ENCODE measurements at places on chromosomes 4 and X. TPM values are rescaled to one million over a fixed set of nuclear protein-coding genes. Genes with fewer than 3 reads are reported as not detected.

- no peak for DNase-seq
These were observed 15.6 kb upstream of the IBSP start for GRCh38 chr4:87783781-87784180.

DNA sequence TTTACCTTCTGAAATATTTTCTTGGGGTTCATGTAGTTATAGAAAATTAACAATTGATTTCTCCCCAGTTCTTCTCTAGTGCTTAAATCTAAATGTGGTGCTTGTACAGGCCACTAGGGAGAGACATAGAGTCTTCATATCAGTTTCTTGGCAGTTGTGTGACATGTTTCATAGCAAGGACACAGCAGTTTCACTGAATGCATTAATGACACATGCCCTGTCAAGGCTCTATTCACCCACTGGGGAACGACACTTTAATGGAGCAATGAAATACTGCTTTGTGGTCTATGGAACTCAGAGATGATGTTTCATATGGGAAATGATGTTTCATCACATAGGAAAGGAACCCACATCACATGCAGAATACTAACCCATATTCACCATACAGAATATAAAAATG is 2.8 kb downstream of the VEGFC start:
- peak; percentile 12 for DNase-seq

Gene HSFX1
- total RNA-seq = 1.3 TPM

GRCh38 chrX:134369576-134369975 is 90.4 kb upstream of the HPRT1 start:
- no peak for DNase-seq

Gene IQCM
- total RNA-seq = 3.0 TPM

Gene MTMR8
- 16.2 TPM for total RNA-seq

DNA sequence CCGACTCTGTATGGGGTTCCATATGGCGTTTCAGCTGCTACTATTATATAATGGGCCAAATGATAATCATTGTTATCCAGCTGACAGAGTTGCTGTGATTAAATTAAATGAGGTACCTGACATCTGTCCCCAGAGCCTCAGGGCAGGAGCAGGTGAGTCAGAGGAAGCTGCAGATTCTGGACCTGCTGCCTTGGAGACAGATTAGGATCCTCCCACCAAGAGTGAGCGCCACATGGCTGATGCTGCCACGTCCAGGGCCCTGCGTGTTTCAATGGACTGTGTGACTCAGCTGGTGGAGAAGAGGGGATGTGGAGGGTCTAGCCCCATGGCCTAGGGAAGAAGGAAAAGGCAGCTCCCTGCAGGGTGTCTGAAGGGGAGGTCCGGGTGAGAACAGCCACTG is 28.3 kb upstream of the UXT start:
- DNase-seq = no peak

DNA sequence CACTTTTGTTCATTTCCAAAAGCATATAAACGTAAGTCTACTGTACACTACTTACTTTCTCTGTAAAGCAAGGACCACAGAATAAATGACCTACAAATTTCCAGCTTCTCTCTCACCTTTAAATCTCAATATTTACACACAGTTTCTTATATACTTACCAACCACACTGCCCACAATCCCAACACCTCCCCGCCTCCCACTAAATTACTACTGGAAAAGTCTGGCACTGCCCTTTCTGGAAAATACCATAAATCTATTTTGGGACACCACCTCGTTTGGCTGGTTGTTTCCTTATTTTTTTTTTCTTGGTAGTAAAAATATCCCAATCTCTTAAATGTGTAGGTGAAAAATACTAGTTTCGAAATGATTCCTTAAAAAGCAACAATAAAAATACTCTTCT is 19.6 kb downstream of the FAT1 start:
- DNase-seq = peak; percentile 73

DNA sequence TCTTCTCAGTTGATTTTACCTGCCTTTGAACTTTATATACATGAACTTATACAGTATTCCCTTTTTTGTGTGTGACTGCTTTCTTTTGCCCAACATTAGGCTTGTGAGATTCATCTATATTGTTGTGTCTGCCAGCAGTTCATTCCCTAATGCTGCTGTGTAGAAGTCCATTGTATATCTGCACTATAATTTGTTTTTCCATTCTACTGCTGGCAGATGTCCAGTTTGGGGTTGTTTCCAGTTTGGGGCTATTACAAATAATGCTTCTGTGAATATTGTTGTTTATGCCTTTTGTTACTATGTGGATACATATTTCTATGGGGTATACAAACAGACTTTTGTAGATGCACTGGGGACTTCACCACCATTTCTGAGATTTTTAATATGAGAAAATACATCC is 268.4 kb downstream of the DCTD start:
- no peak for DNase-seq

DNA sequence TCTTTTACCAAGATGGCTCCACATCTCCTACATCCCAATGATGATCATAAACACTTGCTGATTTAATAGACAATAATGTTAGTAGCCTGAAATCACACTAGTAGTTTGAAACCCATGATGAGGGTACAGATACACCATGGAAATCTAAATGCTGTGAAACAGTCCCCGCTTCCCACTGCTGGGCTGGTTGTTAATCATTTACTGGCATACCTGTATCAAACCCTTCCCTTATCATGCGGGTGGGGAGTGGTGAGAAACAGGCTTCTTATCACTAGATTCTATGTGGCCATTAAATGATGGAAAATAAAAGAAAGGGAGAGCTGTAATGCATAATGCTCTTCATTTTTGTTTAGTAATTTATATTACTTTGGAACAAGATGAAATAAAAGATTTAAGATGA is 21.9 kb downstream of the MAOA start:
- DNase-seq = peak; percentile 53

DNA sequence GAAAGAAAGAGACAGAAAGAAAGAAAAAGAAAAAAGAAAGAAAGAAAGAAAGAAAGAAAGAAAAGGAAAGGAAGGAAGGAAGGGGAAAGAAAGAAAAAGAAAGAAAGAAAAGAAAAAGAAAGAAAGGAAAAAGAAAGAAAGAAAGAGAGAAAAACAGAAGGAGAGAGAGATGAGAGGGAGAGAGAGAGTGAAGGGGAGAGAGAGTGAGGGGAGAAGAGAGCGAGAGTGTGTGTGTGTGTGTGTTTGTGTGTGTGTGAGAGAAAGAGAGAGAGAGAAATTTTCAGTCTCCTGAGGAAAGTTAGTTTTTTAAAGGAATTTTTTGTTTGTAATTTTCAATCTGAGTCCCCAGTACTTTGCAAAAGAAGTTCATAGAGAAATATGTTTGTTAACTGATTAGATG is 504.1 kb upstream of the POU3F4 start:
- DNase-seq = no peak

DNA sequence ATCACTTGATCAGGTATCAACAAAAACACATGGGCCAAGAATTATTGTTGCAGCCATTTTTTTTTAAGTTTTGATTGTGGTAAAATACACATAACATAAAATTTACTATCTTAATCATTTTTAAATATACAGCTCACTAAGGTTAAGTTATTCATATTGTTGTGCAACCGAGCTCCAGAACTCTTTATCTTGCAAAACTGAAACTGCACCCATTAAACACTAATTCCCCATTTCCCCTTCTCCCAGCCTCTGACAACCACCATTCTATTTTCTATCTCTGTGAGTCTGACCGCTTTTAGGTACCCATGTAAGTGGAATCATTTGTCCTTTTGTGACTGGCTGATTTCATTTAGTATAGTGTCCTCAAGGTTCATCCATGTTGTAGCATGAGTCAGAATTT is 126.2 kb upstream of the NDP start:
- no peak for DNase-seq

GRCh38 chr4:77154761-77155499 is 2.1 kb upstream of the CCNG2 start:
- no peak for DNase-seq

Gene ACE2
- total RNA-seq = 23.1 TPM

GRCh38 chrX:9609499-9609898 is 144.6 kb downstream of the TBL1X start:
- DNase-seq = no peak

Gene YIPF7
- not detected for total RNA-seq

- no peak for DNase-seq
These were observed 49.5 kb downstream of the IQCM start for GRCh38 chr4:149766135-149766534.

Gene INPP4B
- 24.1 TPM for total RNA-seq
